ENCODE measurements at places on chromosomes 7 and 10. TPM values are rescaled to one million over a fixed set of nuclear protein-coding genes. Genes with fewer than 3 reads are reported as not detected.
A peak's percentile ranks its signal among the peaks of the same experiment; 100 is the strongest.

GRCh38 chr10:3852147-3852904 lies 67.3 kb upstream of the KLF6 start:
- ATAC-seq, result peak; percentile 91

GRCh38 chr10:128078136-128078969 lies 47.9 kb downstream of the MKI67 start:
- peak; percentile 56 for ATAC-seq

DNA sequence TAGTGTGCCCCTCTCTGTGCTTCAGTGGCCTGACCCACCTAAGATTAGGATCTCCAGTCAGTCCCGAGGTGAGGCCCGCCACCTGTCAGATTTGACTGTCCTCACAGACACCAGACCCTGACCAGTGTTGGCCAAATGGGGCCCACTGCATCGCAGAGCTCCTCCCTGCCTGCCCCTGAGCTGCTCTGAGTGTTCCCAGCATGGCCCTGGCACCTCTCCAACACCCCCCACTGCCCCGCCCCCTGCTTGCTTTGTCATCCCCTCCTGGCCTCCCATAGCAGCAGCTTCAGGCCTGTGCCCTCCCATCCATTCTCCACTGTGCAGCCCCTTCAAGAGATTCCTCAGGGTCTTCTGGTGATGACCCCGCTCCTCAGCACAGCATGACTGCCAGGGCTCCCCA lies 67.6 kb downstream of the C10orf120 start:
- ATAC-seq, result no peak

GRCh38 chr10:114498413-114499111 lies 94.3 kb upstream of the AFAP1L2 start:
- no peak for ATAC-seq

GRCh38 chr10:76645341-76645740 lies 992.3 kb downstream of the KCNMA1 start:
- no peak for ATAC-seq

- ATAC-seq, result peak; percentile 59
These were observed 66.4 kb downstream of the EXOC6 start for GRCh38 chr10:92914478-92915325.

The FAM180A gene
- 0.68 TPM for total RNA-seq
